Trophoblast cell (in vitro differentiated cells and primary cell): ENCODE measurements at places on chromosomes 6 and 20.

DNA sequence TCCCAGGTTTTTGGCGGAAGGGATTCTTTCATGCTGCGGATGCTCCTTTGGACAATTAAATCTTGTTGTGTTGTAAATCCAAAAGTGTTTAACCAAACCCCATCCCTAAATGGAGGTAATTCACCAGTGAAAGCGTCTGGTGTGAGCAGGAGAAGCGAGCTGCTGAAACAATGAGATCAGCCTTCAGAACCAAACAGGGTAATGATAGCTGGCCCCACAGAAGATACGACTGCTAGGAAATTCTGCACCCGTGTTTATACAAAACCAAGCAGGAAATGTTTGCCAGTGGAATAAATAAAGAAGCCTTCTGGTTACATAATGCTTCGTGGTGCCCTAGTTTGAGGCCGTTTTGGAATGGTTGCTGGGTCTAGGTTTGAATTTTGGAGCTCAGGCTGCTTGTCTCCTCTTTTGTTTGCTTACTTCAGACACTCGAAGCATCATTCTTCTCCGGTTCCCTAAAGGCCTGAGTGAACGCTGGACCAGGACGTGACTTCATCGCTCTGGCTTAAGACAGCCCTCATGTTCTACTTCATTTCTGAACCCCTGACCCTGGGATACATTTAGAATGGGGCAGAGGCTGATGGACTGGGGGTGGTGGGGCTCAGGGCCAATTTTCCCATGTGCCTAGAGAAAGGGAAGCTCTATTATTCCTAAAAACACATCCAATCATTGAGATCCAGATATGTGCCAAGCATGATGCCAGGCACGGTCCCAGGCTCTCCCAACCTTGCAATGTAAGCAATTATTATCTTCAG lies 61.6 kb upstream of the JAG1 start:
- H3K4me1 ChIP-seq, result no peaks in the 10 kb centered on the region
- H3K27ac ChIP-seq, result no peak overlapping the region
- no peaks in the 10 kb centered on the region for H3K27me3 ChIP-seq
- DNase-seq, result no peak
- no peak overlapping the region for H3K4me3 ChIP-seq

GRCh38 chr20:41830702-41831101 lies 212.5 kb upstream of the CHD6 start:
- no peaks in the 10 kb centered on the region for H3K4me1 ChIP-seq
- H3K36me3 ChIP-seq, result no peaks in the 10 kb centered on the region
- H3K27me3 ChIP-seq, result no peaks in the 10 kb centered on the region
- no peak overlapping the region for H3K4me3 ChIP-seq
- no peak for DNase-seq
- H3K27ac ChIP-seq, result no peak overlapping the region

DNA sequence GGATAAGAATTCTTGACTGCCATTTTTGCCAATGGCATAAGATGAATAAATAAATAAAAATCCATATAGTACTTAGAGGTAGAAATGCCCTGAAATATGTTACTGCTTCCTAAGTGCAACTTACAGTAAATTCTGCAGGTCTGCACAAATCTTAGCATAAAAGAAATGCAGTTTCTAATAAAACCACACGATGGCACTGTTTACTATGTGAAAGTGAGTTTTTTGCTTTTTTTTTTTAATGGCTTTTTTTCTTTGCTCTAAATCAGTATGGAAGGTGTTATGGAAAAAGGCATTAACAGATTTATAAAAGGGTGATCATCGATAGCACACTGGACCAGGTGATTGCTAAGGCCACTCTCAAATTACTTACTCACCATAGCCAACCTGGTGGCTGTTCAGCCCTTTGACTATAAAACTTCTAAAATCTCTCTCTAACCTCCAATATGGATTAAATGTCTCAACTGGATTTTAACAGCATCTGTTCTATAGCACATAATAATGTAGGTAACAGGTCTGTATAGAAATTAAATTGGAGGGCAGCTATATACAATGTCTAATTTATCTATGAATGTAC lies 45.8 kb downstream of the AHI1 start:
- DNase-seq, result peak; percentile 75
- H3K36me3 ChIP-seq, result no peaks in the 10 kb centered on the region
- no peaks in the 10 kb centered on the region for H3K27me3 ChIP-seq
- H3K27ac ChIP-seq, result no peak overlapping the region
- H3K4me3 ChIP-seq, result no peak overlapping the region

DNA sequence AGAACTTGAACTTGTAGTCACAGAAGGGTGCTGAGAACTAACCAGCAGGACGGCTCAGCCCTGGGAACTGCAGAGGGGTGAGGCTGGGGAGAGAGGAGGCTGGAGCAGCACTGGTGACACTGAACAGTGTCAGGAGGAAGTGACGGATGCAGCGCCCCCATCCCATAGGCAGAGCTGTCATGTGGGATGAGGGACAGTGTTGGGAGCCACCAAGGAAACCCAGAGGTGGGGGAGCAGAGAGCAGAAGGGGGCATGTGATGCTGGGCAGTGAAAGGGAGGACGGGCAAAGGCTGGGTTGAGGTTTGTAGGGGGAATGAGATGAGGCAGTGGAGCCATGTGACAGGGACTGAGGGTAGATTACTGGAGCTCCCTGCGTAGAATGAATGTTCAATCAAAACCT lies 2.1 kb downstream of the HLA-DPB1 start:
- H3K27ac ChIP-seq, result no peak overlapping the region
- peaks cover 7% of the 10 kb centered on the region for H3K4me1 ChIP-seq
- H3K36me3 ChIP-seq, result no peaks in the 10 kb centered on the region

DNA sequence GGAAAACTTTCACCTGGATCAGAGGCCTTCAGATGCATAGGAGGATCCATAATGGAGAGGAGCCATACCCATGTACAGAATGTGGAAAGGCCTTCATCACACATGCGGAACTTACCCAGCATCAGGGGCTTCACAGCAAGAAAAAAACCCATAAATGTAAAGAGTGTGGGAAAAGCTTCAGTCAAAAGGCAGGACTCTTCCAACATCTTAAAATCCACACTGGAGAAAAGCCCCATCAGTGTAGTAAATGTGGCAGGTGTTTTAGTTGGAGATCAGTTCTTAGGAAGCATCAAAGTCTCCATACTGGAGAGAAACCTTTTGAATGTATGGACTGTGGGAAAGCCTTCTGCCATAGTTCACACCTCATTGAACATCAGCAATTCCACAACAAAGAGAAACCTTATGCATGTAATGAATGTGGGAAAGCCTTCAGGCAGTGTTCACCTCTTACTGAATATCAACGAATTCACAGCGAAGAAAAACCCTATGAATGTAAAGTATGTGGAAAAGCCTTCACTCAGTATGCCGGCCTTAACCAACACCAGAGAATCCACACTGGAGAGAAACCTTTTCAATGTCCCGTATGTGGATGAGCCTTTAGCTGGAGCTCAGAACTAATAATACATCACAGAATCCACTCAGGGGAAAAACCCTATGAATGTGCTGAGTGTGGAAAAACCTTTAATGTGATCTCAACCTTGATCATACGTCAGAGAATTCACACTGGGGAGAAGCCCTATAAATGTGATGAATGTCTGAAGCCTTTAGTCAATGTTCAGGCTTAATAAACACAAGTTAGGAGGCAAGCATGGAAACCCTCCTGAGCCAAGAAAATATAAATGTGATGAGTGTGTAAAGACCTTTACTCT lies 36.7 kb upstream of the ZSCAN9 start:
- H3K27me3 ChIP-seq, result no peaks in the 10 kb centered on the region
- no peak overlapping the region for H3K27ac ChIP-seq
- no peaks in the 10 kb centered on the region for H3K36me3 ChIP-seq

GRCh38 chr6:7157752-7158616 lies 50.2 kb downstream of the RREB1 start:
- no peak overlapping the region for H3K4me3 ChIP-seq
- peak; percentile 83 for DNase-seq
- H3K36me3 ChIP-seq, result peaks cover 4% of the 10 kb centered on the region
- H3K27ac ChIP-seq, result peak overlapping the region; percentile 64
- peaks cover 24% of the 10 kb centered on the region for H3K4me1 ChIP-seq
- H3K27me3 ChIP-seq, result no peaks in the 10 kb centered on the region

- no peaks in the 10 kb centered on the region for H3K27me3 ChIP-seq
- DNase-seq, result no peak
- H3K27ac ChIP-seq, result no peak overlapping the region
- H3K4me1 ChIP-seq, result no peaks in the 10 kb centered on the region
- no peak overlapping the region for H3K4me3 ChIP-seq
- no peaks in the 10 kb centered on the region for H3K36me3 ChIP-seq
Measured at GRCh38 chr20:52201395-52201794, 9.8 kb upstream of the ZFP64 start.

- no peaks in the 10 kb centered on the region for H3K4me1 ChIP-seq
- H3K27me3 ChIP-seq, result no peaks in the 10 kb centered on the region
- no peak overlapping the region for H3K27ac ChIP-seq
- no peak overlapping the region for H3K4me3 ChIP-seq
- no peak for DNase-seq
Measured at GRCh38 chr20:40960521-40960956, 68.1 kb upstream of the TOP1 start.

- no peaks in the 10 kb centered on the region for H3K4me1 ChIP-seq
- no peaks in the 10 kb centered on the region for H3K36me3 ChIP-seq
- no peak overlapping the region for H3K4me3 ChIP-seq
Measured at GRCh38 chr20:55166063-55166462, 690.7 kb downstream of the DOK5 start.

- no peaks in the 10 kb centered on the region for H3K4me1 ChIP-seq
- no peaks in the 10 kb centered on the region for H3K36me3 ChIP-seq
- no peak for DNase-seq
- H3K27ac ChIP-seq, result no peak overlapping the region
Measured at GRCh38 chr6:74410630-74411029, 714.6 kb downstream of the CD109 start.

DNA sequence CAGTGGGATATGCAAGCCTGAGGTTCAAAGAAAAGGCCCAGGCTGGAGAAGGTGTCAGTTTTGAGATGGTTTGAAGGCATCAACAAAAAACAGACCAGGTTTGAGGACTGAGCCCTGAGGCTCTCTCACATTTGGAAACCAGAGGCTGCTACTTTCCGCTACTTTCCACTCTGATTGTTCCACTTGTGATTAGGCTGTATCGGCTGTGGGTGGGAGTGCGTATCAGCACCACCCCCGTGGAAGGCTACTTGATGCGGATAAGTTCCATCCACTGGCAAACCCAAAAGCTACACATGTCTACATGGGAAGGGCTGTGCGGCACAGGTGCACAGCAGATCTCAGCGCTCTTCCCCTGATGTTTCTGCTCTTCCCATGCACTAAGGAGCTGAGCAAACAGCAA lies 198.7 kb downstream of the GMPR start:
- no peaks in the 10 kb centered on the region for H3K36me3 ChIP-seq
- no peak overlapping the region for H3K4me3 ChIP-seq
- no peak overlapping the region for H3K27ac ChIP-seq
- DNase-seq, result no peak
- H3K4me1 ChIP-seq, result no peaks in the 10 kb centered on the region
- no peaks in the 10 kb centered on the region for H3K27me3 ChIP-seq

DNA sequence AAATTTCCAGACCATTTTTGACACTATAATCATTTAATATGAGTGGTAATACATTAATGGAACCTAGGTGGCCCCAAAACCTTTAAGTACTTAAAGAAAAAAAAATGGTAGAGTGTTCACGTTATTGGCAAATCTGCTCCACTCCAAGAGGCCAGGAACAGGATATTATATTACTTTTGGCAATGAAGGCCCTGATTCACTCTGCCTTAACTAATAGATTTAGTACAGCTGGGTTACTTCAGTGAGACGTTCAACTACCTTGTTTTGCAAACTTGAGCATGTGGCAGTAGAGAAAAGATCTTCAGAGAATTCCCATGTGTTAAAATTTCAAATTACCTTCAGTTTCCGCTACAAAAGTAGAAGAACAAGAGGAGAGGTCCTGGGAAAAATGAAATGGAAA lies 12.8 kb downstream of the ADNP start:
- no peaks in the 10 kb centered on the region for H3K27me3 ChIP-seq
- H3K27ac ChIP-seq, result no peak overlapping the region
- peaks cover 5% of the 10 kb centered on the region for H3K4me1 ChIP-seq
- DNase-seq, result no peak
- peaks cover 15% of the 10 kb centered on the region for H3K36me3 ChIP-seq
- H3K4me3 ChIP-seq, result no peak overlapping the region

DNA sequence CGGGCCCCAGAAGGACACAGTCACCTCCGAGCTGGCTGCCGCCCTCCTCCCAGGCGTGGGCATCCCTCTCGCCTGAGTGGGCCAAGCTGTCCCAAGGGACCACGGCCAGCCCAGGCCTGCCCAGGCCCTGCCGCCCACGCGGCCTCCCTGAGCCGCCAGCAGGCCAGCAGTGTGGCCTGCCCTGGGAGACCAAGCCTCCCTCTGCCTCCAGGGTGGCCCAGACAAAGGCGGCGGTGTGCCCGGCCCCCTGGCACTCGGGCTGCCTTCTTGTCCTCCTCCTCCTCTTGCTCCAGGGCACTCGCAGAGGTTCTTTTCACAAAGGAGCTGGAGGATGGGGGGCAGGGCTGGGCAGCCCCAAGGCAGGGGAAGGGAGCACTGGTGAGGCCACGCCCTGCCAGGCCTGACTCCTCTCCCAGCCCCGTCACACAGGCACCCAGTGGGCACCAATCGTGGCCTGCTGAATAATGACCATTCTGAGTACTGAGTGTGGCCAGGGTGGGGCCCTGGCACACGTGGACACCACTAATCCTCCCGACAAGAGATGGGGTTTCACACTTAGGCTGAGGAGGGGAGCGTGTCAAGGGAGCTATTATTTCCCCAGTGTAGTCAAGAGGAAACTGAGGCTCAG lies 25.3 kb downstream of the NOL4L start:
- no peak overlapping the region for H3K27ac ChIP-seq
- H3K27me3 ChIP-seq, result no peaks in the 10 kb centered on the region
- peaks cover 21% of the 10 kb centered on the region for H3K4me1 ChIP-seq
- H3K36me3 ChIP-seq, result no peaks in the 10 kb centered on the region

- no peaks in the 10 kb centered on the region for H3K27me3 ChIP-seq
- no peak overlapping the region for H3K4me3 ChIP-seq
- no peak overlapping the region for H3K27ac ChIP-seq
- no peaks in the 10 kb centered on the region for H3K4me1 ChIP-seq
- DNase-seq, result no peak
- no peaks in the 10 kb centered on the region for H3K36me3 ChIP-seq
Measured at GRCh38 chr6:145405006-145405551, 330.2 kb downstream of the EPM2A start.

DNA sequence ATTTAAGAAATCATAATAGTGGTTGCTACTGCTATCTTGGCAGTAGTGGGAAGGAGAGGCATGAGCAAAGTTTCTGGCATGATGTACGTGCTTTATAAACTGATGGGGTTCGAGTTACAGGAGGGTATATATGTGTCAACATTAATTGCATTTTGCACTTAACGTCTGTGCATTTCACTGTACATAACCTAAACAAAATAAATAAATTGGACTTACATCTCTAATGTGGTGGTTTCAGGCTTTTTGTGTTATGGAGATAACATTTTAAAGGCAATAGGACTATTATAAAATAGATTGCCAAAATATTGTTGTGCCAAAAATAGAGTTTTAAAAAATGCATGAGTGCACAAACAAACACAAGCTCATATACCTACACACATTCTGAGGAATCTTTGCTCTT lies 1001.1 kb upstream of the GJE1 start:
- H3K4me1 ChIP-seq, result no peaks in the 10 kb centered on the region
- no peak for DNase-seq
- H3K27me3 ChIP-seq, result no peaks in the 10 kb centered on the region
- H3K27ac ChIP-seq, result no peak overlapping the region
